Foreskin melanocyte (primary cell): ENCODE measurements at places on chromosomes 7 and 10.

GRCh38 chr10:29473406-29474100, 161.2 kb downstream of the SVIL start:
- no peak for DNase-seq

DNA sequence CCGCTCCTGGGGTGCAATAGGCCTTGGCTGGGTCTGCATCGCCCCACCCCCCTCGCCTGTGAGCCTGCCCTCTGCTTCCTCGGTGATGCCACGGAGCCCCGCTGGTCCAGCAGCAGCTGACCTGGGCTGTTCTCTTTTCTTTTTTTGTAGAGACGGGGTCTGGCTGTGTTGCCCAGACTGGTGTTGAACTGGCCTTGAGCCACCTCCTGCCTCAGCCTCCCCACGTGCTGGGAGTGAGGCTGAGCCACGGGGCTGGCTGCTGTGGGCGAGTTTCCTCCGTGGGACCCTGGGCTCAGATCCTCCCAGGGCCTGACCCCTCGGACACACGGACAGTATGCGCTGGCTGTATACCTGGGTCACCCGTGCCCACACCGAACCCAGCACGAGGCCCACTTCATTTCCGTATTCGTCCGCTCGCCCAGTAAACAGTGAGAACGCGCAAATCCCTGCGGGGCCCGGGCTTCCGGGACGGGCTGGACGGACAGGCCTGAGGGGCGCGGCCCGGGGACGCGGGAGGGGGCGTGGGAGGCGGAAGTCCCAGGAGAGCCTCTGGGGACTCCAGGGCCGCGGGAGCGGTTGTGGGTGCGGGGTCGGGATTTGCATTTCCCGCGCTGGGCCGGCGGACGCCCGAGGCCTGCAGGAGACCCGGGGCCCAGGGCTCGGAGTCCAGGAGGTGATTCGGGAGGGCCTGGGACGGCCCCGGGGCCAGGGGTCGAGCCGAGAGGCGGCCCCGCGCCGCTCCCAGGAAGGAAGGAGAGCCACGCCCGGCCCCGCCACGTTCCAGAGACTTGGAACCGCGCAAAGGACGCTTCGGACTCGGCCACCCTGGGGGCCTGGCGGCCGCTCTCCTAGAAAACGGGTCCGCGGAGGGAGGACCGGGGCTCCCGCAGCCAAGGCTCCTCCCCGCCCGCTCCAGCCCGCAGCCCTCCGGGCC, 57.7 kb upstream of the DNAJB6 start:
- DNase-seq: peak; percentile 32

DNA sequence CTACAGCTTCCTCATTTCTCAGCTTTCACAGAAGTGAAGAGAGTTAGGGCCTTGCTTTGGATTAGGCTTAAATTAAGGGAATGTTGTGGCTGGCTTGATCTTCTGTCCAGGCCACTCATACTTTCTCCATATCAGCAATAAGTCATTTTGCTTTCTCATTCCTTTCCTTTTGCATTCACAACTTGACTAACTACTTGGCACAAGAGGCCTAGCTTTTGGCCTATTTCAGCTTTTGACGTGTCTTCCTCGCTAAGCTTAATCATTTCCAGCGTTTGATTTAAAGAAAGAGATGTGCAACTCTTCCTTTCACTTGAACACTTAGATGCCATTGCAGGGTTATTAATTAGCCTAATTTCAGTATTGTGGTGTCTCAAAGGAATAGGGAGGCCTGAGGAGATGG, 712.0 kb downstream of the INHBA start:
- DNase-seq: no peak

DNA sequence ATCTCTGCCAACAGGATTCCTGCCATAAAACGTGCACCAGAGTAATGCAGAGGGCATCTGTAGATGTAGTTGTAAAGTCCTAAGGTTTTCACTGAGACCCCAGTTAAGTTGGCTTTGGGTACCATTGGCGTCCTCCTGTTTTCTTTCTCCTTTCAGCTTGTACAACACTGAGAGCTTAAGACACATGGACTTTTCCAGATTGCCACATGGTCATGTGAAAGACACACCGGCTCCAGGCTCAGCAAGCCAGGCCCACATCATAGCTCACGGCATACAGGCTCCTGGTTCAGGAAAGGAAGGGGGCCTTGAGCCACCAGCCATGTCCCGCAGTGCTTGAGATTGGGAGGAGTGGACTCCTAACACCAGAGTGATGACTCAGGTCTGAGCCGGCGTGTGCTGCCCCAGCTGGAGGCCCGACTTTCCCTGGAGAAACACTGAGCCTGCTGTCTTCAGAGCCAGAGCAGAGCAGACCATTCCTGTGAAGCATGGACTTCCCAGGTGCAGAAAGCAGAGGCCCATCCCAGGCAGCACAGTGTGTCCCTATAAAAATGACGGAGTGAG, 252.7 kb downstream of the PRPF18 start:
- no peak for DNase-seq
